ENCODE measurements at places on chromosomes 3 and 15.

DNA sequence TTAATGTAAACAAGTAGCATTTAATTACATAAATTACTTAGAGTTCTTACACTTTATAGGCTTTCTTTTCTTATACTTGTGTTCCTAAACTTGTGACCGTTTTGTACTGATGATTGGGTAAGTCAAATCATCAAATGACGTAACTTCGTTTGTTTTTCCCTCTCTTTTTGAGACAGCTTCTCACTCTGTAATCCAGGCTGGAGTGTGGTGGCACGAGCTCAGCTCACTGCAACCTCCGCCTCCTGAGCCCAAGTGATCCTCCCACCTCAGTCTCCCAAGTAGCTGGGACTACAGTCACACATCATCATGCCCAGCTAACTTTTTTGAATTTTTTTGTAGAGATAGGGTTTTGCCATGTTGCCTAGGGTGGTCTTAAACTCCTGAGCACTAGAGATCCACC is 226.0 kb downstream of the TCF12 start:
- DNase-seq: no peak

DNA sequence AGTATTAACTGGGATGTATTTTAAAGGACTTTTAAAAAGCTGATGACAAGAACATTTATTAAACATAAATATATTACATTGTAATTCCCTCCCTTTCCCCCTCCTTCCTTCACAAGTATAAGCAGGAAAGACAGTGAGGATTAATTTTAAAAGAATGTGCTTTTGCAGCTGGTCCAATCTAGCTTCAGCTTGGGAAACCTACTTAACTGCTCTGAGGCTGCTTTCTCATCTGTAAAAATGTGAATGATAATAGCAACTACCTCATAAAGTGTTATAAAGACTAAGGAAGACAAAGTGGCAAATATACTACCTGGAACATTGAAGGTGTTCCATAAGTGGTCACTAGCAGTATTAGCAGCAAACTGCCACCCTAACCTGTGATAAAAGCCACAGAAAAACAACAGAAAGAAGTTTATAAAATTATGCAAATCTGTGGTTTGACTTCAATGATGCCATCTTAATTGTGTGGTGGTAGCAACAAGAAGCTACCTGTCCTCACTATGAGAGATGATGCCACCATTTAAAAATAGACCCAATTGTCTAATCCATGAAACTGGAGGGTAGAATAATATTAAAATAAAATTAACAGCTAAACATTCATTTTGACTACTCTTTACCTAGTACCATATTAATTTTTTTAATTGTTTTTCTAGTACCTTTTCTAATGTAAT is 20.0 kb downstream of the DHX36 start:
- no peak for DNase-seq

- no peak for DNase-seq
Observed at GRCh38 chr3:56370991-56371775, 97.1 kb downstream of the ERC2 start.

DNA sequence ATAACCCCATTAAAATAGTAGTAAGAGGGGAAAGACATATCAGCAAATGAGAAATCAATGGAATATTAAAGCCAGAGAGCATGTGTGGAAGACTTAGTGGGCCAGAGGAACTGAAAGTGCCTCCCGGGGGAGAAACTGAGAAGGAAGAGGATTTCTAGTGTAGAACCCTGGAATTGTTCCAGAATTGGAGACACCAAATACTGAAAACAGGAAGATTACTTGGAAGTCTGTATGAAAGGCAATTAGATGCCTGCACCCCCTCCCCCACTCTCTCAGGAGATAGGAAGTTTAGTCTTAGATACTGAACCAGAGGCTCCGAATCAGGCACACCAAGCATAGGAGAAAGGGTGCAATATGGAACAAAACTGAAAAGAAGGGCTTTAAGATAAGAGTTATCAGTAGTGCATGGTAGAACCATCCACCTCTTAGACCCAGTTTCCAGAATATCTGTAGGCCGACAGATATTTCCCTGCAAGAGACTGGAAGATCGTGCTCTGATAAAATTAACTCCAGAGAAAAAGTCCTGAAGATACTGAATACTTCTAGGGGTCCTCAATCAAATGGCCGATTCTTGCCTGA is 32.4 kb downstream of the KLHL18 start:
- DNase-seq: no peak

DNA sequence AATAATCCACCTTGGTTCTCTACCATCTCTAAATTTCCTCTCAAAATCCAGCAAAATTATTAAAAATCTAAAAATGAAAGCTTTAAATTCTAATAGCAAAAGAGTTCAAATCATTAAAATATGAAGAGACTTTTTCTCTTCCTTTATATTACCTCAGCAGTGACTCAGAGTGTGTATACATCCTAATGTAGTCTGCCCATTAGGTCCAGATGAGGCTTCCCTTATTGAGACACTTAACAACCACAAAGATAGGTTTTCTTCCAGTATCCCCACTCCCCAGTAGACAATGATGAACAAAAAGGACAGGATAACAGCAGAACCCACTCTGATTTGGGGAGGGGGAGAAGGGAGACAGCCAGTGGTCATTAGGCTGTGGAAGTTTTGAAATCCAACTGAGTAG is 61.5 kb upstream of the DCBLD2 start:
- DNase-seq: no peak

DNA sequence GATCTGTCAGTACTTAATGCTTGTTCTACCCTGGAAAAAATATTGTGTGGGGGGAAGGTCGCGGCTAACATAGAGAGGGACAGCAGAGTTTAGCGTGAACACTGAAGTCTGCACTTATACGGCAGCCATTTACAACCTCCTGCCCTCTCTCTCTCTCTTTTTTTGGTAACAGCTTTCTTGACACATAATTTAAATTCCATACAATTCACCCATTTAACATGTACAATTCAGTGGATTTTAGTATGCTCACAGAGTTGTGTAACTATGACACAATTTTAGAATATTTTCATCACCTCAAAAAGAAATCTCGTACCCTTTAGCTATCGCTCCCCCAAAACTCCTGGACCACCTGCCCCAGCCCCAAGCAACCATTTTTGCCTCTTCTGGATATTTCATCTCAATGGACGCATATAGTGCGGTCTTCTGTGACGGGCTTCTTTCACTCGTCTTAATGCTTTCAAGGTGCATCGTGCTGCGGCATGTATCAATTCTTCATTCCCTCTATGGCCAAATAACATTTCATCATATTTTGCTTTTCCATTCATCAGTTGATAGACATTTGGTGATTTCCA is 141.8 kb downstream of the XXYLT1 start:
- DNase-seq: no peak

- no peak for DNase-seq
Observed at GRCh38 chr3:153099131-153099530, 62.9 kb upstream of the RAP2B start.

- no peak for DNase-seq
Observed at GRCh38 chr3:100330651-100331050, 3.9 kb upstream of the NIT2 start.

GRCh38 chr3:119663885-119664284 is 3.5 kb upstream of the POPDC2 start:
- DNase-seq: no peak

DNA sequence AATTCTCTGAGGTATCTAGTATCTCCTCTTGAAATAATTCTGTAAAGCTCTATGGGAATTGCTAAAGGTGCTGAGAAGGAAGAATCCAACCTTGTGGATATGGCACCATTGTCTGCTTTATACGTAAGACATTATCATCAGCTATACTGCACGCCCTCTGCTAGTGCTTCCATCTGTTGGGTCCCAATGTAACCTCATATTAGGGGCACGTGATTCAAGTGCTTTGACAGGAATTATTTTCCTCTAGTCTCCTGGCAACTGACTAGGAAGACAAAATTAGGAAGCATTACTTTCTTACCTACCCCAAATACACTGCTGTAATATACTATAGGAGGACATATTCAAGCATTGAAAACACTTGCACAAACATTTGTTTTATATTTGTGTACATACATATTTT is 24.0 kb downstream of the COPS2 start:
- no peak for DNase-seq

DNA sequence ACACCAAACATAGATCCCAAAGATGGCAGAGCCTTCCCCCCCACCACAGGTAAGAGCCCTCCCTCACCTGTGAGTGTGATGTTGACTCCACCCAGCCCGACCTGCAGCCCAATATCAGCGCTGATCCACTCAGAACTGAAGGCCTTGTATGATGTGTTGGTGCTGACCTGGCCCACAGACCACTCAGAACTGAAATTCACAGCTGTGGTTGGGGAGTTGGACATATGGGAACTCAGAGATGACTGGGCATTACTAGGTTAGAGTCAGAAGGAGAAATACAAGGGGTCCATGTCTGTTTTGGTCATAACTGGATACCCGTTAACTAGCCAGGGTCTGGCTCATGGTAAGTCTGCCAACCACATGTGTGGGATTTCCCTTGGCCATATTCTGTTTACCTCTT is 6.9 kb downstream of the DUOXA2 start:
- no peak for DNase-seq

DNA sequence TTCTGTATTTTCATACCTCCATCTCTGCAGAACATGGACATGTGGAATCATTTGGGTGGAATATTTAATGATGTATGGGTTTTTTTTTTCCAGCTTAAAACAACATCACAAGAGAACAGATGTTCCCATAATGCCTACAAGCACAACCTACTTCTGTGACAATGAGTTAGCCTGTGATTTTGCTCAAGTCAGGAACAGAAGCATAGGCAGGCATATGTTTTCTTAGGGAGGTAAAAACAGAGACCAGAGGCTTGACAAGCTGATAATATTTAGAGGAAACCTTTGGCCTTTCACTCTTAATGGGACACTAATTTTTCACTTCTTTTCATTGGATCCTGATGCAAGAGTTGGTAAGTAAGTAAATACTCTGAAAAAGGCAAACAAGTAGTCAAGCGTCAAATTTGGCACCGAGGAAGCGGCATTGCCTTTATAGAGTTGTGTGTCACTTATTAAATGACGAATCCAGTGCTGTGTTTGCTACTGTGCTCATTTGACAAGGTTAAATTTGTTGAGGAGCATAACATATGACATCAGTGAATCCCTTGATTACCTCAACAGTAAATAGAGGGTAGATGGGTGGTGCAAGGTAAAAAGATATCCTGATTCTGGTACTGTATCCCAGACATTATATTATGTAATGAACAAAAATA is 66.7 kb upstream of the RBMS3 start:
- no peak for DNase-seq

GRCh38 chr3:184322731-184323487 is 8.5 kb downstream of the EIF4G1 start:
- DNase-seq: no peak

GRCh38 chr3:16460273-16460672 is 53.2 kb downstream of the RFTN1 start:
- DNase-seq: no peak

- DNase-seq: no peak
Observed at GRCh38 chr3:195302431-195302830, 31.5 kb upstream of the XXYLT1 start.

GRCh38 chr15:63554337-63554927 is 42.8 kb upstream of the FBXL22 start:
- DNase-seq: no peak

DNA sequence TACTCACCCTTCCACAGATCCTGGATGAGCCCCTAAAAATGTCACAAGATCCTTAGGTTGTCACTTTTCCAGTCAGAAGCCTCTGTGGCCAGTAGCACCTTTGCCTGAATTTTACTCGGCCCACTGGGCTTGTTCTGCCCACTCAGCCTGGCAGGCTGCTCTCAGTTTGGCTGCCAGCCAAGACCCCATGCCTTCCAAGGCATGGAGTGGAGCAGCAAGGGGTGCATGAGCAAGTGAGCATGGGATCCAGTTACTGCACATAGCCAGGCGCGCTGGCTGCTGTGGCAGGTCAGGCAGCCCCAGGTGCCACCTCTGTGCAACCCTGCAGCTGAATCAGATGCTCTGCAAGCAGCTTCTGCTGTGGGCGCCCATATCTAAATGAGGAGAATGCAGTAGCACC is 79.3 kb downstream of the CGGBP1 start:
- DNase-seq: no peak

- no peak for DNase-seq
Observed at GRCh38 chr3:188157407-188157806, 3.5 kb downstream of the LPP start.

DNA sequence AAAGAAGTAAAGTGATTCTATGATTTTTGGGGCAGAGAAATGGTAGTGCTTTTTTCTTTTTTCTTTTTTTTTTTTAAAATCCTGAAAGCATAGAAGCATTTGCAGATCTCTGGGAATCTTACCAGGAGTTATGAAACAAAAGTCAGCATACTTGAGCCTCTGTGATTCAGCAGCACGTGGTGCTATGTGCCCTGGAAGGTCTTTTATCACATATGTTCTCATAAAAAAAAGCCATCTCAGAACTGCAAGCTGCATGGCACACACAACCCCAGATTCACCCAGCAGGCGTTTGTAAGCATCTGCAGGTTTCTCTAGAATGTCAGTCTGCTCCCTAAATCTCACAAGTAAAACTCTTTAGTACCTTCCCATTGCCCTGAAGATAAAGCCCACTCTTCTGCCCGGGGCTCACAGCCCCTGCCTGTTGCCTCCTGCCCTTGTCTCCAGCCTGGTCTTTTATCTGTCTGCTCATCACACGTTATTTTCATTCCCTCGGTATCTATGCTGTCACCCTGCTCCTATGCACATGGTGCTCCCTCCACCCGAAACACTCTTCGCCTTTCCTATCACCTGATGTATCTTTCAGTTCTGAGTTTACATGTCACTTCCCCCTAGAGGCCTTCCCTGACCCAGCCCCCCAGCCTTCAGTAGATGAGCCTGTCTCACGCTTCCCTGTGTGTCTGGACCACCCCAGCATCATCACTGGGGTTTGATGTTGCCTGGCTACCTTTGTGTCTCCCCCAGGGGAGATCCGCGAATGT is 72.4 kb downstream of the CHDH start:
- no peak for DNase-seq

GRCh38 chr15:58873267-58873666 is 60.2 kb downstream of the SLTM start:
- no peak for DNase-seq

DNA sequence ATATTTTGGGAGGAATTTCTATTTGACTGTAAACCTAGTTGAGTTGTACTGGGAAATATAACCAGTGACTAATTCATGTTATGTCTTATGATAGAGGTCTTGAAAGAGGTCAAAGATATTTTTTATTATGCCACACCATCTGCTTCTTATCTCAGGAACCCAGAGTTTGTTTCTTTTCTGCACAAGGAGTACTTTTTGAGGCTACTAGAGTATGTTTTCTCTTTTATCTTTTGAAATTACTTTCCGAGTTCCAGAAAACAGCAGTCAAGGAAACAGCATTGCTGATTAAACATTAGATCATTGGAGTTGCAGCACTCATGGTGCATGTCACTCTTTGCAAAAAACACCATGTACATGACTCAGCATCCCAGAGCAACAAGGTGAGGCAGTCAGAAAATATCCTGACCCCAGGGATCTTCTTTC is 645.8 kb upstream of the NR2F2 start:
- DNase-seq: no peak

DNA sequence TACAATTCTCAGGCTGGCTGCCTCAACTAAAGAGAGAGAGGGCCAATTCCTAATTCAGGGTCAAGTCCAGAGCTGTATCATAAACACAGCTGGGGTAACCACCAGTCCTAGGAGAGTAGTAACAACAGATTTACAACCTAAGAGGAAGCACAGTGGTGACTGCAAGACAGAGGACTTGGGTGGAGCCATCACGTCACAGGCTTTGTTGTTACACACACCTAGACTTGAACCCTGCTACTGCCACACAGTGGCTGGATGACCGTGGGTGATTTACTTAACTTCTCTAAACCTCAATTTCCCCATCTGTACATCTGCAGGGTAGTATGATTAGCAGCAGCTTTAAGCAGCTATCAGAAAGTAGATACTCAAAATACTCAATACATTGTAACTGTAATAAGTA is 78.6 kb downstream of the MYLK start:
- no peak for DNase-seq

GRCh38 chr3:61858054-61858453 is 296.7 kb downstream of the PTPRG start:
- no peak for DNase-seq

Data from NCI-H446 (cell line).